ENCODE measurements at places on chromosomes 4 and X.

- no peak for DNase-seq
These were observed 1673.4 kb upstream of the PCDH7 start for GRCh38 chr4:29046781-29047180.

DNA sequence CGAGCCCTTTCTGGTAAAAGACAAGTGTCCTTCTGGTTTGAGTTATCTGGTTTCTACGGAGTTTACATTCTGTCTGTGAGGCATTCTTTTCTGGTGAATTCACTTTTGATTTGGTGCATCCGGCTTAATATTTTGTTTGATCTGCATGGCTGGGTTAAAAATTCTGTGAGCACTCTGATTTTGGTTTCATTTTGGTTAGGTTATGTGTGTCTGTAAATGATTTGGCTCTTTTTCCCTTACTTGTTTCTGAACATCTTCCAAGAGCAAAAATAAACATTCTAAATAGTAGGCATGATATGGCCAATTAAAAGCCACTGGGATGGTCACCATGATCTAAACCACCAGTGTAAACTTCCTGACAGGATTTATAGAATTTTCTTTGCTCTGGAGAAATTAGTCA, 85.7 kb upstream of the PTPN13 start:
- DNase-seq = no peak

DNA sequence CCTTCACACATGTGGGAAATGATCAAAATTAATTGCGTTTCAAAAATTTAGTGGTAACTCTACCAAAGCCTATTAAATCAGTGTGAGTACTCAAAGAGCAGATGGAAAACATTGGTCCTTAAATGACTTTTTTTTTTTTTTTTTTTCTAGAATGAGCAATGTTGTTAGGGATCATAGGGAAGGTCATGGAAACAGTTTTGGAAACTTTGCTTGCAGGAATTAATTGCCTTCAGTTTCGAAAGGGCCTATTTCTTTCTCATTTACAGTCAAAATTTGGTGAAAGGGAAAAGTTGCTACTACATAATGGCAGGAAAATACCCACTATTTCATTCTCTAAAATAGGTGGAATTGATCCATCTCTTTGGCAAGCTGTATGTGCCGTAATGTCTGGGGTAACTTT, 160.9 kb downstream of the RTL9 start:
- no peak for DNase-seq

DNA sequence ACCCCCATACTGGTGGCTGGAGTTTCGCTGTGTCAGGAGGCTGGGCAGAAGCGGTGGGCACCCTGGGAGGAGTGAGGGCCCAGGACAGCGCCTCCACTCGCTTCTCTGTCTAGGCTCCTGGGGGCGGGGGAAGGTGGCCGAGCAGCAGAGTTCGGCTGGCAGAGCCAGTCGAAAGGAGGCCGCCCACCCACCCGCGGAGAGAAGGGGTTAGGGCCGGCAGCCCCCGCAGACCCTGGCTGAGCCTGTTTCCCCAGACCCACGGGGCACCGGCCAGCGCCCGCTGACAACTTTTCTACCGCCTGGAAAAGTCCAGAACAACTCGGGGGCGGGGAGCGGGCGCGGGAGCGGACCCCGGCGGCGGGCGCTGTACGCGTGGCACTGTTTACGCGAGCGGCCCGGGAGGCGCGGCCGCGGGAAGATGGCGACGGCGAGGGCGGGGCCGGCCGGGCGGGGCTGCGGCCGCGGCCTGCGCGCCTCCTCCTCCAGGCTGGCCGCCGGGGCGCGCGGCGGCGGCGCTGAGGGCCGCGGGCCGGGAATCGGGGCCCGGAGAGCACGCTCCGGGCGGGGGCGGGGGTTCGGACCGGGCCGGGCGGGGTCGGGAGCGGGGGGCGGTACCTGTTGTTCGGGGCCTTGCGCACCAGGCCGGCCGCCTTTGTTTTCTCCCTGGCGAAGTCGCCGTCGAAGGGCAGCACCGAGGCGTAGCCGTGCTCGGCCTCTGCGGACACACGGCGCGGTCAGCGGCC, 628 bp downstream of the MXD4 start:
- DNase-seq = peak; percentile 64

DNA sequence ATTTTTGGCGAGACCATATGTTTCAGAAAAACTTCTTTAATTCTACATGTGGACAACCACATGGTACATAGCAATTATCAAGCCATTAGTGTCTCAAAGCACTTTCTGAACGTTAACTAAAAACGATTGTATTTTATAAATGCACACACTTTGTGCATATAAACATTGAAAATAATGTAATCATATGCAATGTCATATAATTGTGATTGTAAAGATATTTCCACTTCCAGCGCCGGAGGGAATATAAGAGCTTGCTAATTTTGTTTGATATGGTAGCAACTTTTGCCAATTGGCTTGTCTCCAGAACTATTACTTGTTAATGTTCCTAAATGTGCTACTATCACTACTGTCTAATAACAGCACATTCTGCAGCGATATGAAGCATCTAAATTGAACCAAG, 162.3 kb upstream of the SMIM31 start:
- no peak for DNase-seq

- no peak for DNase-seq
These were observed 69.6 kb downstream of the DDX60L start for GRCh38 chr4:168410681-168411080.

DNA sequence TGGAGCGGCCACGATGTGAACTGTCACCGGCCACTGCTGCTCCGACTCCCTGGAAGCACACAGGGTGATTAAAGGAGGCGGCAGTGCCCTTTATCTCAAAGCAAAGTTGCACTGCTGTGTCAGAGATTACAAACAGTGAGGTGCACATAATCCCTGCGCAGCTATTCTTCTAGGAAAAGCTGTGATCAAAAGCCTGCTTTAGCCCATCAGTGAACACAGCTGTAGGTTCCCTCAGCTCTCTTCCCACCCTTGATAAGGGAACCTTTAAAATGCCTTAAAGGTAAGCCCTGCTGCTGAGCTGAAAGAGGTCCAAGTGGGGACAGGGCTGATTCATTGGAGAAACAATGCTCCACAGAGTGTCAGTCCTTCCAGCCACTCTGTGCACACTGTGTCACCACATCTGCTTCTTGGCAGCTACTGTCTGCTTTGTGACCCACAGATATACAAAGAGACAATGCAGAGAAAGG, 127.6 kb downstream of the EIF4E start:
- DNase-seq = no peak

DNA sequence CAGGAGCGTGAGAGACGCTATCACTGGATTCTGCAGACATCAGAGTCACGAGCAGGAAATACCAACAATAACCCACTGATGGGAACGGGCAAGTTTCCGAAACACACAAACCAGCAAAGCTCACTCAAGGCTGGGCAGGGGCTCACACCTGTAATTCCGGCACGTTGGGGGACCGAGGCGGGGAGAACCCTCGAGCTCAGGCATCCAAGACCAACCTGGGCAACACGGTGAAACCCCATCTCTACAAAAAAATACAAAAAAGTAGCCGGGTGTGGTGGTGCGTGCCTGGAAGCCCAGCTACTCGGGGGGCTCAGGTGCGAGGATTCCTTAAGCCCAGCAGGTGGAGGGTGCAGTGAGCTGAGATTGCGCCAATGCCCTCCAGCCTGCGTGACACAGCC, 17.2 kb upstream of the GTPBP6 start:
- DNase-seq = no peak

GRCh38 chrX:119999087-119999634, 55.6 kb upstream of the NKAP start:
- DNase-seq = no peak

DNA sequence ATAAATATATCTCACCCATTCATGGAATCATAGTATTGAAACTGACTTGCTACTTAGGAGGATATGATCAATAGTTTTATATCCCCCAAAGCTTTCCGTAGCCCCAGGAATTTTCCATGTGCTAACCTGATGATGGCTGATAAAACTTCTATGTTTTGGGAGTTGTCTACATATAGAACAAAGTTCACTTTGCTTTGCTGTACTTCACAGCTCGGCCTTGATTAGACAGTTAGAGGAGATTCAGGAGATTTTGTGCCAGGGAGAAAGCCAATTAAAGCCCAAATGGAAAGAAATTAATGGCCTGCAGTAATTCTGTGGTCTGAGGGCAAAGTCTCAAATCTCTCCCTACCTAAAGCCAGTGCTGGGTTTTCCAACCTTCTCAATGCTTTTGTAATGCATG, 114.9 kb upstream of the SLC34A2 start:
- no peak for DNase-seq

DNA sequence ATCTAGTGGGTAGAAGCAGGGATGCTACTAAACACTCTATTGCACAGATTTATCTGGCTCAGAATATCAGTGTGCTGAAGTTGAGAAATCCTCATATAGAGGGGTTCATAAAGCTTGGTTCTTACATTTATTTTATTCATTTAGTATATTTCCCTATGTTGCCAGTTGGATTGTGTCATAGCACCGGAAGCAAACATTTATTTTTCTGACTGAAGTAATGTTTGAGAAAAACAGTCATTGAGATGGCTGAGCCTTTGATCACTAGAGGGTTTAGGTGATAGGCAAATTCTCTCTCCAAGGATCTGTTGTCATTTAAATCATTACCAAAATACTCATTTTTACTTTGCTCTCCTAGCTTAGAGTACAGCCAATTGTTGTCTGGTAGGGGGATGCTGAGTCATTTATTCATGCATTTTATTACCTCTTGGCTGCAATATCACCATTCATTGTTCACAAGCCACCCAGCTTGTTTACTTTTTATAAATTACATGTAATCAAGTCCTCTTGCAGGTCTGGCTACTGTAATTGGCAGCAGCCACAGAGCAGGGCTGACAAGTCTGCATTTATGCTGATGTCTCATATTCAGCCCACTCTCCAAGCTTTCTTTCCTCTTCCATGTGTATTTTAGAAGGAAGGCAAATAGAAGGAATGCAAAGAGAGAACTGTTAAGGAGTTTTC, 15.2 kb downstream of the GAB1 start:
- no peak for DNase-seq

DNA sequence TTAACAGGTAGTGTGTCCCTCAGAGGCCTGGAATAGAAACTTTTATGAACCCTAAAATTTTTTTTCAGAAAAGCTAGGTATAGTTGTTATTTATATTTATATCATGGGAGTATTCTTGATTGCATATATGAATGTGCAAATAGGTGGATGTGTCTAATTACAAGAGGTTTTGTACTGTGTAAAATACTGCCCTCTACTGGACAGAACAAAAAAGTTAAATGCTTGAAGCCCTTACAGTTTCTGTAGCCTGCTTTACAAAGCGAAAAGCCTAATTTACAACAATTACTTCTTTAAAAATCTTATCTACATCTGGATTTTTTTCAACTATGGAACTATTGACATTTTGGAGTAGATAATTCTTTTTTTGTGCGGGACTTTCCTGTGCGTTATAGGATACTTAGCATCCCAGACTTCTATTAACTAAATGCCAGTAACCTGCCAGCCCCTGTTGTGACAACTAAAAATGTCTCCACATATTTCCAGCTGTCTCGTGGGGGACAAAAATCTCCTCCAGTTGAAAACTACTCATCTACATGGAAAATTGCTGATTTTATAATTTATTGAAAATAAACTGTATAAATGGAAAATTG, 35.1 kb downstream of the ENPEP start:
- no peak for DNase-seq

- DNase-seq = no peak
These were observed 47.4 kb downstream of the HAUS3 start for GRCh38 chr4:2194496-2194895.

- DNase-seq = no peak
These were observed 11.0 kb upstream of the MSANTD1 start for GRCh38 chr4:3237712-3238560.

Data from CD4-positive, alpha-beta T cell treated with Interleukin-6 for 4 hours (primary cell).